ENCODE measurements at places on chromosomes 7 and 10. TPM values are rescaled to one million over a fixed set of nuclear protein-coding genes. Genes with fewer than 3 reads are reported as not detected.

- H3K27me3 ChIP-seq: peaks cover 85% of the 10 kb centered on the region
- H3K27ac ChIP-seq: no peak overlapping the region
- no peaks in the 10 kb centered on the region for H3K36me3 ChIP-seq
- no peaks in the 10 kb centered on the region for H3K4me1 ChIP-seq
- H3K4me3 ChIP-seq: no peak overlapping the region
Observed at GRCh38 chr7:1225441-1226185, 7.1 kb upstream of the UNCX start.

The UNCX gene
- not detected for polyA plus RNA-seq

The ANKRD61 gene
- polyA plus RNA-seq: 0.22 TPM

DNA sequence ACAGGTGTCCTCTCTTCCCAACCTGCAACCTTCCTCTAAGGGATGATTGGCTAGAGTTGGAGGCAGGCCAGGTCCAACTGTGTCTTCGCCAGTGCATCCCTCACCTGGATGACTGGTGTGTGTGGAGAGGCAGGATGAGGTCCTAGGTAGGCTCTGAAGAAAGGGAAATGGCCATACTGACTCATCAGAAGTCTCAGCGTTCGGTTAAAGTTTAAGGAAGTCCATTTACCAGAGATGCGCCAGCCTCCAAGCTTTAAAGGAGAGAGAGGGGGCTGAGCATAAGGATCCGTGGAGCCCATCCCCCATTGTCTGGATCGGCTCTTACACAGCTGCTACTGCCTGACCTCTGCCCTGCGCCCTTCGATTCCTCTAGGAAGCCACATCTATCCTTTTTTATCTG, 4.4 kb downstream of the KEL start:
- no peaks in the 10 kb centered on the region for H3K36me3 ChIP-seq
- H3K4me3 ChIP-seq: no peak overlapping the region
- H3K27ac ChIP-seq: no peak overlapping the region
- peaks cover 7% of the 10 kb centered on the region for H3K4me1 ChIP-seq

The NEURL1 gene
- polyA plus RNA-seq: 0.12 TPM

DNA sequence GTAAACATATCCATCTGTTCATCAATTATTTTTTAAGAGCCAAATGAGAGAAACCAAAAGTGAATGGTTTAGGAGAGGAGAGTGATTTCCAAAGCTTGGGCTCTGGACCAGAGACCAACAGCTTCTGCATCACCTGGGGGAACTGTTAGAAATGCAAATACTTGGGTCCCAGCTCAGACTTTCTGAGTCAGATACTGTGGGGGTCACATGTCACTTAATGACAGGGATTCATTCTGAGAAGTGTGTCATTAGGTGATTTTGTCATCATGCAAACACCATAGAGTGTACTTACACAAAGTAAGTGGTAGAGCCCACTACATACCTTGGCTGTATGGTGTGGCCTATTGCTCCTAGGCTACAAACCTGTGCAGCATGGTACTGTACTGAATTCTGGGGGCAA, 128.5 kb upstream of the PRR15 start:
- no peak overlapping the region for H3K4me3 ChIP-seq
- DNase-seq: no peak
- H3K27ac ChIP-seq: no peak overlapping the region

The TMEM270 gene
- polyA plus RNA-seq: not detected

The DOCK4 gene
- polyA plus RNA-seq: 6.2 TPM

- no peaks in the 10 kb centered on the region for H3K36me3 ChIP-seq
- DNase-seq: no peak
- H3K27me3 ChIP-seq: no peaks in the 10 kb centered on the region
- peaks cover 34% of the 10 kb centered on the region for H3K4me1 ChIP-seq
- H3K27ac ChIP-seq: no peak overlapping the region
- H3K4me3 ChIP-seq: no peak overlapping the region
Observed at GRCh38 chr7:35700333-35700732, 5.4 kb upstream of the HERPUD2 start.

GRCh38 chr7:128422842-128423241, 13.1 kb upstream of the IMPDH1 start:
- H3K4me1 ChIP-seq: no peaks in the 10 kb centered on the region
- H3K27me3 ChIP-seq: no peaks in the 10 kb centered on the region
- no peak for DNase-seq

DNA sequence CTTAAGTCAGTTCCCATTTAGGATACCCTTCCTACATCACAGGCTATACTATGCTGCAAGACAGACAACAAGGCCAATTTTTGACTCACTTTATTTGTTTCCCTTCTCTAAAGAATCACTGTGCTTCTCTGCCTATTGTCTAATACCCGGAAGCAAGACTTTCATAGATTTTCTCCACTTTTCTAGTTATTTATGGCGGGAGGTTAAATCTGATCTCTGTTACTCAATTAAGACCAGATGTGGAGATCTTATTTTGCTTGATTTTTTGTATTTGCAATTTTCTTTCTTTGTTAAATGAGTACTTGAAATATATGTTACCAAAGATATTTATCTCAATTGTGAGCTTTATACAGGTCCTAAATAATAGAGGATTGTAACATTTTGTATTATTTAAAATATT, 511.5 kb downstream of the ATRNL1 start:
- no peak overlapping the region for H3K27ac ChIP-seq
- no peak overlapping the region for H3K4me3 ChIP-seq
- no peak for DNase-seq
- no peaks in the 10 kb centered on the region for H3K4me1 ChIP-seq
- no peaks in the 10 kb centered on the region for H3K27me3 ChIP-seq
- H3K36me3 ChIP-seq: no peaks in the 10 kb centered on the region

GRCh38 chr10:31381766-31382316, 62.8 kb downstream of the ZEB1 start:
- no peak overlapping the region for H3K27ac ChIP-seq
- no peaks in the 10 kb centered on the region for H3K27me3 ChIP-seq
- DNase-seq: no peak
- no peaks in the 10 kb centered on the region for H3K36me3 ChIP-seq
- no peak overlapping the region for H3K4me3 ChIP-seq

DNA sequence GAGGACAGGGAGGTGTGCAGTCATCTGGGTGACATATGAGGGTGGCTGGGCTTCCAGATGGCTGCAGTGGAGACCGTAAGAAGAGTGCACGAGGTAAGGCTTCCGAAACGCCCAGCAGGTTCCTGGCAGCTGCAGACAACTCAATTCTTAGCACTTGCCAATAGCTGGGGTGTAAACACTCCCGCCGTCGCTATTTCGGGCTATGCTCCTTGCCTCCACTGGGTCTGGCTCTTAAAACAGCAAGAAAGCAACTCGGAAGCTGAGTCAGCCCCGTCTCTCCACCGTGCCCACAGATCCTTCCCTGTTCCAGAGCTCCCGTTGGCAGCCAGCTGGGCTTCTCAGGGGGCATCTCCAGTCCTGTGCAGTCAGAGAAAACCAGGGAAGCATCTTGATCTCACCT, 6.1 kb upstream of the PDGFA start:
- no peak for DNase-seq
- H3K4me3 ChIP-seq: no peak overlapping the region
- no peak overlapping the region for H3K27ac ChIP-seq
- peaks cover 26% of the 10 kb centered on the region for H3K4me1 ChIP-seq
- no peaks in the 10 kb centered on the region for H3K36me3 ChIP-seq

- H3K36me3 ChIP-seq: no peaks in the 10 kb centered on the region
- H3K4me1 ChIP-seq: peaks cover 20% of the 10 kb centered on the region
- no peak overlapping the region for H3K4me3 ChIP-seq
- H3K27me3 ChIP-seq: no peaks in the 10 kb centered on the region
- DNase-seq: peak; percentile 53
Observed at GRCh38 chr7:91720260-91720937, 160.1 kb downstream of the MTERF1 start.

The CDK1 gene
- polyA plus RNA-seq: 5.2 TPM

The C7orf25 gene
- 3.1 TPM for polyA plus RNA-seq

DNA sequence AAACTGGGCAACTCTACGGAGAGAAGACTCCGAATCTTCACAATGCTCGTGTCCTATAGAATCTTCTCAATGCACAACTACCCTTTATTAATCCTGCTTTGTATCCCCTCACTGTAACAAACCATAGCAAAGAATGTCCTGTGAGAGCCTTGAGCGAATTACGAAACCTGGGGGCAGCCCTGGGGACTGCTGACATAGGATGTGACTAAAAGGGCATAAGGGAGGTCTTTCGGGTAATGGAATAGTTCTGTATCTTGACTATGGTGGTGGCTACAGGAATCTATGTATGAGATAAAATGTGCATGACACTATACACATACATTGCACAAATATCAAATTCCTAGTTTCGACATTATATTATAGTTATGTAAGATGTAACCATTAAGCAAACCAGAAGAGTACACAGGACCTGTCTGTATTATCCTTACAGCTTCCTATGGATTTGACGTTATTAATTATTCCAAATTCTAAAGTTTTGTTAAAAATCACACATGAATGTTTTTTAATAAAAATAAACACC, 162.5 kb upstream of the KCTD7 start:
- H3K36me3 ChIP-seq: no peaks in the 10 kb centered on the region
- DNase-seq: no peak
- H3K4me3 ChIP-seq: no peak overlapping the region
- no peak overlapping the region for H3K27ac ChIP-seq
